Lower lobe of right lung (tissue), 2 donors: ENCODE measurements at places on chromosomes 5 and 9. TPM values are rescaled to one million over a fixed set of nuclear protein-coding genes. Genes with fewer than 3 reads are reported as not detected.
A peak's percentile ranks its signal among the peaks of the same experiment; 100 is the strongest.

DNA sequence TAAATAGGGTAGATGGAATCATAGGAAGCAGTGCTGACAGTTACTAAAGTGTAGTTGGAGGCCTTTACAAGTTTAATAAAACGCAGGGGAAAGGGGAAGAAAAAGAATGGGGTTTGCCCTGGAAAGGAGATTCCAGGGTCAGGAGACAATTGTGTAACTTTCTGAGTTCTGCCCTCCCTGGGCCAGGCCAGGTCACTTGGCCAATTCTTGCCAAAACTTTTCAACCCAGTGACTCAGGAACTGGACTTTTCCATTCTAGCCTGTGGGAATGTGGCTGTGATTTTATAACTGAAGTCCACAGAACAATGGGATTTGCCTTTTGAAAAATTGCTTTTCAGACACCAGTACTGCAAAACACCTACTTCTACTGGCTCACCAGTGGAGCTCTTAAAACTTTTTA lies 289.8 kb upstream of the ANKRD55 start:
- DNase-seq, result no peak
- no peak overlapping the region for H3K27ac ChIP-seq
- no peak overlapping the region for H3K4me3 ChIP-seq
- peaks cover 21% of the 10 kb centered on the region for H3K4me1 ChIP-seq
- H3K27me3 ChIP-seq, result no peaks in the 10 kb centered on the region
- no peaks in the 10 kb centered on the region for H3K36me3 ChIP-seq

DNA sequence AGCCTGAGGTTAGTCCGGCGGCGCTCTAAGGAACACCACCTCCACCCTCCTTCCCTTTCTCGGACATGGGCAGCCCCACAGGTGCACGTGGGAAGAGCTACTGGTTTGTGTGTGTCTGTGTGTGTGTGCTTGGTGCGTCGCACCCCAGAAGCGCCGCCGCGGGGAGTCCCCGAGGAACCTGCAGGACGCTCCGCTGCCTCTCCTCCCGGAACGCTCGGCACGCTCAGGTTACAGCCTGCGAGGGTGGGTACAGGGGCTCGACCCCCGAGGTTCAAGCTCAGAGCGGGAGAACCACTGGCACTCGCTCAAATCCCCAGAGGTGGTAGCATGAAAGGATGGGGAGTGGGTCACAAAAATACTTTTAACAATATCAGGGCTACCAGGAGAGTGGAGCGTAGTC lies 2.0 kb downstream of the ASTN2 start:
- DNase-seq, result no peak
- no peaks in the 10 kb centered on the region for H3K36me3 ChIP-seq
- no peak overlapping the region for H3K4me3 ChIP-seq
- no peak overlapping the region for H3K27ac ChIP-seq

GRCh38 chr5:107100121-107100520 lies 570.6 kb downstream of the EFNA5 start:
- no peaks in the 10 kb centered on the region for H3K27me3 ChIP-seq
- no peaks in the 10 kb centered on the region for H3K4me1 ChIP-seq
- no peak overlapping the region for H3K27ac ChIP-seq
- no peak overlapping the region for H3K4me3 ChIP-seq
- no peak for DNase-seq

GRCh38 chr5:77867914-77868313 lies 91.8 kb upstream of the TBCA start:
- H3K27me3 ChIP-seq, result no peaks in the 10 kb centered on the region
- no peak overlapping the region for H3K4me3 ChIP-seq
- no peaks in the 10 kb centered on the region for H3K36me3 ChIP-seq
- no peak overlapping the region for H3K27ac ChIP-seq
- DNase-seq, result no peak

DNA sequence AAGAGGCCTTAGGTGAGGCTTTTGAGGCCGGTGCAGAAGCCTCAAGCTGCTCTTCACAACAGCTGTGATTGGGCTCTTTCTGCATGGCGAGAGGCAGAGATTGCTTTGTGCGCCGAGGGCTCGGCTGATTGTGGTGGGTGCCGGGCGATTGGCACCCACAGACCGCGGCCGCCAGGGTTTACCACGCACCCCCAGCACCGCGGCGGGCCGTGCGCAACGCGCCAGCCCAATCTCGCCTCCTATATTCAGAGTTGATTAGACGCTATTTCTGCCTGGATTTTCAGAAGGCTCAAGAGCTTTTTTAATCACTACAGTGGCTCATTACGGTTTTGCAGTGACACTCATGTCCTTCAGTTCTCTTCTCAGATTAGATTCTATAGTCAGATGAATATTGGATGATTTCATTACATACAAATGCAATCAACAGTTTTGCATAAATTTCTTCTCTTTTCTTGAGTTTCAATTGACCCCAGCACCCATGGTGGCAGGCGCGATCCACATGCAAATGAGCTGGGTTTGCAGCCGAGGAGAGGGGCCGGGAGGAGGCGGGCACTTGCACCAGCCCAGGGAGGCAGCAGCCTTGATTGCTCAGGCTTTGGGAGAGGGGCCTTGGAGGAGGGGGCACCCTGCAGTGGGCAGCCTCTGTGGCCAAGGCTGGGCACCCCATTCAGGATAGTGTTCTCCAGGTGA lies 33.8 kb upstream of the PTGS1 start:
- no peaks in the 10 kb centered on the region for H3K36me3 ChIP-seq
- DNase-seq, result no peak
- no peak overlapping the region for H3K27ac ChIP-seq
- no peaks in the 10 kb centered on the region for H3K27me3 ChIP-seq
- H3K4me1 ChIP-seq, result no peaks in the 10 kb centered on the region

- no peak overlapping the region for H3K27ac ChIP-seq
- H3K4me3 ChIP-seq, result no peak overlapping the region
- no peaks in the 10 kb centered on the region for H3K36me3 ChIP-seq
Measured at GRCh38 chr9:77594963-77595362, 53.2 kb downstream of the GNA14 start.

DNA sequence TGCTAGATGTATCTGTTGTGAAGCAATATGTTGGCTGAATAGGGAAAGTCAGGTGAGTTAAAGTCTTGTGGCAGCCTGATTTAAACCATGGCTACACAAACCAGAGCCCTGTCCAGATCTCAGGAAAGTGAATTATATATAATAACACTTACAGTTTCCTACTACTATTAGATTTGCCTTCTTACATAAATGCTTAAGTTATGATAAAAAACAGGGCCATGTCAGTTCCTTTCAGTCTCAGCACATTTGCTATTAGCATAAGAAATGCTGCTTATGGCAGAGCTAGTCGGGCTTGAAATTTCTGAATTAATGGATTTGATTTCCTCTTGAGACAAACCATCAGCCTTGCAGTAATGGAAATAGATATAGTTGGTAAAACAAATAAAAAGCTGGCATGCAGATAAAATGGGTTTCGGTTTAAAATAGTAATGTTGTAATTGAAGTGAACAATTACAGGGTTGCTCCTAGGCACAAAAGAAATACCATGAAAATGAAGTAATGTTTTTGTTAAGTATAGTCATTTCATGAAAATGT lies 664.2 kb upstream of the ZNF608 start:
- H3K27ac ChIP-seq, result peak overlapping the region; percentile 63
- no peak for DNase-seq
- H3K27me3 ChIP-seq, result no peaks in the 10 kb centered on the region
- no peaks in the 10 kb centered on the region for H3K36me3 ChIP-seq

- no peak overlapping the region for H3K27ac ChIP-seq
- H3K36me3 ChIP-seq, result no peaks in the 10 kb centered on the region
- DNase-seq, result no peak
- H3K4me3 ChIP-seq, result no peak overlapping the region
- H3K4me1 ChIP-seq, result no peaks in the 10 kb centered on the region
Measured at GRCh38 chr9:132187121-132187620, 25.3 kb downstream of the NTNG2 start.

GRCh38 chr9:15180124-15180523 lies 126.9 kb downstream of the TTC39B start:
- H3K27ac ChIP-seq, result no peak overlapping the region
- no peaks in the 10 kb centered on the region for H3K27me3 ChIP-seq
- DNase-seq, result no peak
- no peaks in the 10 kb centered on the region for H3K4me1 ChIP-seq

GRCh38 chr5:58024151-58024550 lies 435.7 kb downstream of the PLK2 start:
- no peak for DNase-seq
- no peaks in the 10 kb centered on the region for H3K36me3 ChIP-seq
- H3K27me3 ChIP-seq, result no peaks in the 10 kb centered on the region
- peaks cover 7% of the 10 kb centered on the region for H3K4me1 ChIP-seq
- no peak overlapping the region for H3K27ac ChIP-seq
- no peak overlapping the region for H3K4me3 ChIP-seq

- H3K4me3 ChIP-seq, result no peak overlapping the region
- no peak overlapping the region for H3K27ac ChIP-seq
- H3K27me3 ChIP-seq, result no peaks in the 10 kb centered on the region
- no peaks in the 10 kb centered on the region for H3K36me3 ChIP-seq
- H3K4me1 ChIP-seq, result peaks cover 9% of the 10 kb centered on the region
Measured at GRCh38 chr9:112020680-112021596, 124.3 kb downstream of the UGCG start.

DNA sequence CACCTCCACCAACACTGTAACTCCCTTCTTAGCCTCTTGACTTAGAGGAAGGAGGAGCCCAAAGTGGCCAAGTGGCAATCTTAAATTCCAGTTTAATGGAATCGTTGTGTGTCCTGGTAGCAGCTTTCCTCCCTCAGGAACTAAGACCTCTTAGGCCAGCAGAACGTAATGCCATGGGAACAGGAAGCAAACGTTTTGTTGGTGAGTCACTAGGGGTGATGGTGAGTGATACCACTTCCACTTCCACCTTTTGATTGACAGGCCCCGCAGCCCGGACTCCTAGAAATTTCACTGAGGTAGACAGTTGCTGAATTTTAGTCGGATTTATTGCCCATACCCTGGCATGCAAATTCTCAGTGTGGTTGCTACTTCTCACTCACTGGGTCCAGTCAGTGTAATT lies 94.2 kb upstream of the FBN2 start:
- H3K4me3 ChIP-seq, result no peak overlapping the region
- no peaks in the 10 kb centered on the region for H3K4me1 ChIP-seq
- H3K27me3 ChIP-seq, result no peaks in the 10 kb centered on the region
- DNase-seq, result no peak
- H3K36me3 ChIP-seq, result no peaks in the 10 kb centered on the region

GRCh38 chr5:65262649-65263059 lies 219.1 kb downstream of the ADAMTS6 start:
- H3K36me3 ChIP-seq, result no peaks in the 10 kb centered on the region
- H3K4me3 ChIP-seq, result no peak overlapping the region
- H3K27ac ChIP-seq, result no peak overlapping the region
- DNase-seq, result no peak

GRCh38 chr5:27682600-27682999 lies 644.2 kb upstream of the CDH9 start:
- no peak for DNase-seq
- no peak overlapping the region for H3K27ac ChIP-seq
- H3K27me3 ChIP-seq, result no peaks in the 10 kb centered on the region
- no peaks in the 10 kb centered on the region for H3K4me1 ChIP-seq

GRCh38 chr9:8382266-8382665 lies 582.7 kb upstream of the DMAC1 start:
- no peak overlapping the region for H3K27ac ChIP-seq
- H3K36me3 ChIP-seq, result no peaks in the 10 kb centered on the region
- no peaks in the 10 kb centered on the region for H3K27me3 ChIP-seq
- H3K4me1 ChIP-seq, result no peaks in the 10 kb centered on the region

- H3K4me3 ChIP-seq, result no peak overlapping the region
- no peaks in the 10 kb centered on the region for H3K36me3 ChIP-seq
Measured at GRCh38 chr5:73373814-73374510, 74.6 kb downstream of the FOXD1 start.

DNA sequence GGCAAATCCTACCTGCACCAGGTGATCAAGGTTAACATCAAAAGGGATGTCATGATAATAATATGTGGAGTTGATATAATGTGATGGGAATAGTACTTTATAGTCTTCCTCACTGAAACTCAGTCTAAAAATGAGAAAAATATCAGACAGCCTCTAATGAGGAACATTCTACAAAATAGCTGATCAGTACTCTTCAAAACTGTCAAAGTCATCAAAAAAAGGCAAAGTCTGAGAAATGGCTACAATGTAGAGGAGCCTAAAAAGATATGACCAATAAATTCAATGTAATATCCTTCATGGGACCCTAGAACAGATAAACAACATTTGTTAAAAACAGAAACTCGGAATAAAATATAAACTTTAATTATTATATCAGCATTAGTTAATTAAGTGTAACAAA lies 95.7 kb downstream of the CEMIP2 start:
- no peak overlapping the region for H3K4me3 ChIP-seq
- no peaks in the 10 kb centered on the region for H3K27me3 ChIP-seq
- H3K36me3 ChIP-seq, result no peaks in the 10 kb centered on the region
- no peak overlapping the region for H3K27ac ChIP-seq
- peaks cover 24% of the 10 kb centered on the region for H3K4me1 ChIP-seq
- no peak for DNase-seq

The SOX30 gene
- total RNA-seq, result not detected

The KIF12 gene
- total RNA-seq, result 4.8 TPM

The HTR4 gene
- total RNA-seq, result not detected

The CYLC2 gene
- not detected for total RNA-seq

The GMCL2 gene
- not detected for total RNA-seq

The OR13C3 gene
- total RNA-seq, result not detected

The NRARP gene
- 6.5 TPM for total RNA-seq

The ACOT12 gene
- not detected for total RNA-seq
